Cardiac septum (tissue), 1 donor: ENCODE measurements at places on chromosomes 7 and 10.

DNA sequence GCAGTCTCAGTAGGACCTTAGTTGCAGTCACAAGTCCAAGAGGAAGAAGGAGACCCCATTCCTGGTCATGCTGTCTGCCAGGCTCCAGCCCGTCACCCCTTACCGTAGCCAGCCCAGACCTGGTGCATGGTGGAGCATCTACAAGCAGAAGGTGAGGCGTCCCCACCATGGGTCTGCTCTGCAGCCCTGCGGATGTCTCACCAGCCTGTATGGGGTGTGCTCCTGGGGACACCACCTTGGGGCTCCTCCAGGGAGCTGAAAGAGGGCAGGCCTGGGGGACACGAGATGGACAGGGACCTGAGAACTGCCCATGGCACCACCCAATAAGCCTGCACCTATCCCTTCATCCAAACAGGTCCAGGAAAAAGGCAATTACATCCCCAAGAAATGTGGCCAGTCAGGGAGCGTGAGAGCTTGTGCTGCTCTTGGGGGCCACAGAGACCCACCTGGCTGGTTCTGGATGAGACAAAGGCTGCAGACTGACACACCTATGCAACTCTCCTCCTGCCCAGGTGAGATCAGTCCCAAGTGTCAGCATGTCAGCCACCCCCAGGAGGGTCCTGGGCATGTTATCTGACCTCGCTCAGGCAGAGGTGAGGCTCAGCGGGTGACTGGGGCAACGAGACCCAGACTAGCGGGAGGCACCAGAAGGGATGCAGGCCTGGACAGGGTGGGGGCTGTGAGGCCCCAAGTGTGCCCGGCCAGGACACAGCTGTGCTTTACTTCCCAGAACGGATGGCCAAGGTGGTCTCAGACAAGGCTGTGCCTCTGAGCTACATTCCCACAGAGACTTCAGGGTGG lies 84.5 kb upstream of the RET start:
- DNase-seq = no peak

- no peak for DNase-seq
These were observed 30.6 kb downstream of the NET1 start for GRCh38 chr10:5442990-5443370.

- DNase-seq = no peak
These were observed 75.8 kb downstream of the C1GALT1 start for GRCh38 chr7:7257899-7258692.

- no peak for DNase-seq
These were observed 183.9 kb downstream of the LRRN3 start for GRCh38 chr7:111274857-111275256.

GRCh38 chr7:38179776-38180226 lies 1.8 kb downstream of the STARD3NL start:
- DNase-seq = no peak

- DNase-seq = no peak
These were observed 10.4 kb downstream of the NUB1 start for GRCh38 chr7:151351967-151352366.

DNA sequence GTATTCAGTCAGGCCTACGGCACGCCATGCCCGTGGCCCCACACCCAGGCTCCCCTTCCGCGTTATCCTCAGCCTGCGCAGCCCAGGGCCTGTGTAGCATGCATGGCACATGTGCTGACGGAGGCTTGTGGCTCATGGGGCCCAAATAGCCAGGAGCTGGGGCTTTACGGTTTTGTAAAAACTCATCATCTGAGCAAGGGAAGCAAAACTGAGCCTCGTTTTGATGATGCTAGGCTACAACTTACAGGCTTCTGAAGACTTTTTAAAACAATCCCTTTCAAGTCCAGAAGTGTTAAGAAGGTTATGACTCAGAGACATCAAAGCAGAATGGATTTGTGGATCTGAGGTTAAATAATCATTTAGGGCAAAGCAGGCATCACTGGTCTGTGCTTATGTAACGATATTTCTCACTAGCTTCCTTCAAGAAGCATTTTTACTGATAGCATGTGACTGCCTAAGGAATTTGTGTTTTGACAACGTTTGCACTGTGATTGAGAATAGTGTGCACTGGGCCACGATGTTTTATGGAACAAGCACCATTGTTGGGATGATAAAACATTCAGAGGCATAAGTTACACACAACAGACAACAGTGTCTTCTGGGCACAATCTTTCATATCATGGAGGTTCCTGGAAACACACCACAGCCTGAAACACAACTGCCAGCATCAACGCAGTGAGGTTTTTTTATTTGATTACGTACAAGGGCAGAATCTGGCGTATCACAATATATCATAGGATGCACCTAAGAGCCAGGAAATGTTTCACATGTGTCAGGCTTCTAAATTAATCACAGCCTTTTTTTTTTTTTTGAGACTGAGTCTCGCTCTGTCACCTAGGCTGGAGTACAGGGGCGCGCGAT lies 274.3 kb downstream of the CCDC3 start:
- DNase-seq = no peak

DNA sequence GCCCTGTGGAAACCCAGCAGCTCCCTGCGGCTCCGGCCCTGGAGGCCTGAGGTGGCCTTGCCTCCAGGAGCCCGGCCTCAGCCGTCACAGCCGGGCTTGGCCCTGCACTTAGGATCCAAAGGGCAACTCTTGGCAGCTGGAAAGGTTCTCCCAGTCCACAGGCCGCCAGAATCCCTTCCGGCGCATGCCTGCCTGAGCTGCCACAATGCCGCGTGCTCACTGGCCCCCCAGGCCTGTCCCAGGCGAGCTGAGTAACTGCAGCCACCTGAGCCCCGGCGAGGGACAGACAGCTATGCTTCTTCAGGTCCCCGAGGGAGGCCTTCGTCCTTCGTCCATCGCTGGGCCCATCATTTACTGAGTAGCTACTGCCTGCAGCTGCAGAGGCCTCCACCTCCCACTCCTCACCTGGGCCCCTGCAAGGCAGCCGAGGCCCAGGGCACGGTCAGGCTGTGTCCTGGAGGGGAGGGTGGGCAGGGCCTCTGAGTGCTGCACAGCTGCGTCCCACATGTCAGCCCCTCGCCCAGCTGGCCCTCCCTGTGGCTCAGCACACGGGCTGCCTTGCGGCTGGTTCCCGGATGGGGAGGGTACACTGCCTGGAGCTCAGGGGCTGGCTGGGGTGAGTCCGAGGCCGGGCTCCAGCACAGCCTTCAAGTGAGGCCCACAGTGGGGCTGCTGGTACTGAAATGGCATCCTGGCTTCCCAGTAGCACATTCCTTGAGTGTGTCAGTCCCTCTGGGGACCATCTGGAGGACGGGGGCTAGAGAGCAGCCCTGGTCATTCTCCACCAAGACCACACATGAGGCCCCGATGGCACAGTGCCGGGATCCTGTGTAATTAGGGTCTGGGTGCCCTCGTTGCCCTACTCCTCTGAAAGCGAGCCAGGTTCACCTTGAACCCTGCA lies 172.5 kb downstream of the ELFN1 start:
- peak; percentile 71 for DNase-seq

GRCh38 chr10:127610816-127611215 lies 61.7 kb downstream of the NPS start:
- DNase-seq = no peak

DNA sequence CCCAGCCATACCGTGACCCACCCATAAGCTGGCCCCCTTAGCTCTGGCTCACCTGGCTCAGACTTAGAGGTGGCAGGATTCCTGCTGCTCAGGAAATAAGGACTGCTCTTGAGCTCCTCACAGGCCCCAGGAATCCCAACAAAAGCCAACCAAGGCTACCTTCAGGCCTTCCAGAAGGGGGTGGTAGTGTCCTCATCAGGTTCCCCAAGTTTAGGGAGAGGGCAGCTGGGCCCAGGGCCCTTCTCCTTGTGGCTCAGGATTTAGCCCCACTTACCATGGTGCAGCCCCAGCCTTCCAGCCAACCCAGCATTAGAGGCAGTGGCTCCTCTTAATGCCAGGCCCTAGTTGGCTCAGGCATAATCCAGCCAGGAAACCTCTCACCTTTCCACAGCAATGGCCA lies 23.5 kb downstream of the NPFFR1 start:
- no peak for DNase-seq

- DNase-seq = no peak
These were observed 149.2 kb downstream of the SH2D4B start for GRCh38 chr10:80686734-80687475.

GRCh38 chr10:12381536-12382156 lies 32.3 kb downstream of the CAMK1D start:
- DNase-seq = no peak

GRCh38 chr7:151107882-151108281 lies 21.6 kb downstream of the AGAP3 start:
- DNase-seq = no peak

DNA sequence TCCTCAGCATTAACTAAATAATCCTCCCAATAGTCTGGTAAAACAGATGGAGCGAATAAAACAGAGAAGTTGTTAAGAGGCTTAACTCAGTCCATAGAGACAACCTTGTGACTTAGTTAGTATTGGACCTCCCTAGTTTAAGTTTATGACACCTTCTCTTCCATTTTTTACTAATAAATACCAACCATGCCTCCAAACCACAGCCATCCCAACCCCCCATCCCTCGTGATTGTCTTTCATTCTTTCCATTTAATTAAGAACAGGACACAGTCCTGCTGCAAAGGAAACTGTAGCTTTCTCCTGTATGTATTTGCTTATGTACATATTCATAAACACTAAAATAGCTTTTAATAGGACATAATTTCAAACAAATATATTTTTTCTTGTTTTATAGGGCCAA lies 238.2 kb downstream of the SEMA3D start:
- no peak for DNase-seq

DNA sequence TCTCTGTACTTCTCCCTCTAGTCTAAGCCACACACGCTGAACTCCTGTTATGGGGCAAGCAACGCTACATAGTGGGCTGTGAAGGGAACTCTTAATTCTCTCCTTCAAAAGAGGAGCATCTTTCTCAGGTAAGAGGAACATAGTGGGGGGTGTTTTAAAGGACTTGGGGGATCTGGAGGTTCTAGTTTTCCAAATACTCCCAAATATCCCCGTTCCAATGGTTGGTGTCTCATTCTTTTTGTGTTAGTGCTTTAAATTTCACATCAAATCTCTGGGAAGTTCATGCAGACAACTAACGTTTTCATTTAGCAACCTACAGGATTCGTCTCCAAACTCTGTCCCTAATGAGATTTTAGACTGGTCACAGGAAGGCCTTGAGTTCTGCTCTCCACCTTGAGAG lies 12.4 kb upstream of the WDR86 start:
- DNase-seq = no peak

- no peak for DNase-seq
These were observed 46.1 kb upstream of the GRB10 start for GRCh38 chr7:50828801-50829200.

DNA sequence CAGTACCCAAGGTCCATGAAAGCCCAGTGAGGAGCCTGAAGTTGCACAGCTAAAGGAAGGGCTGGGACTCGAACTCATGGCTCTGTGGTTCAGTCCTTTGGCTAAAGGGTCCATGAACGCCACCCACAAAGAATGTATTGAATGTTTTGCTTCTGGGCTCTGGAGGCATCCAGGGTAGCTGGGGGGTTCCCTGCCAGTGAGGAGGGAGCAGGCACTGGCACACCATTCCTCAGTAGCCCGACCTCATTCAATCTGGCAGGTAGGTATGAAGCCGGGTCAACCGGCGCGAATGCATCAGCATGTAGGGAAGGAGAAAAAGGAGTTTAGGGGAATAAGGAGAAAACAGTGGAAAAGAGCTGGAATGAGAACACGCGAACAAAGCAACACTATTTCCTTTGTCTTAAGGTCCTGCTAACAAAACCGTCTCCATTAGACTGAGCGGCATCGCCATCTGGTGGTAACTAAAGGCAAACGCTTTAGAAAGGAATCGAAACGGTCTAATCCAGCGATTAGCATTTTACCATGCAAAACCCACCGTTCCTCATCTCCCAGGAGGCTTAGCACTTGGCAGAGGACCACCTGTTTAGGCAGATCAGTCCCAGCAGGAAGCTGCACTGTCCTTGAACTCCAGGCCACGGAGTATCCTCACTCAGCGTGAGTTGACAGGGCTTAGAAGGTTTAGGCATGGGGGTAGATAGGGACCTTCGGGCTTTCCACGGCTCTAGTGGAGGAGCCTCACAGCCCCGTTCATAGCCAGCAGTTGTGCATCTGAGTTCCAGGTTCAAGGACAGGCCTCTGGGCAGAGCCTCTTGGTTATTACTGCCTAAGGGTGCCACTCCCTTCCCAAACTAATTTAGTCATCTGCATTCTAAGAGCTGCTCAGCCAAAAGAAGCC lies 122.8 kb downstream of the UBE2H start:
- no peak for DNase-seq
